CD4-positive, CD25-positive, alpha-beta regulatory T cell (primary cell): ENCODE measurements at places on chromosomes 6 and 20.

GRCh38 chr20:35174458-35175216 is 2.8 kb downstream of the PROCR start:
- no peak for DNase-seq

DNA sequence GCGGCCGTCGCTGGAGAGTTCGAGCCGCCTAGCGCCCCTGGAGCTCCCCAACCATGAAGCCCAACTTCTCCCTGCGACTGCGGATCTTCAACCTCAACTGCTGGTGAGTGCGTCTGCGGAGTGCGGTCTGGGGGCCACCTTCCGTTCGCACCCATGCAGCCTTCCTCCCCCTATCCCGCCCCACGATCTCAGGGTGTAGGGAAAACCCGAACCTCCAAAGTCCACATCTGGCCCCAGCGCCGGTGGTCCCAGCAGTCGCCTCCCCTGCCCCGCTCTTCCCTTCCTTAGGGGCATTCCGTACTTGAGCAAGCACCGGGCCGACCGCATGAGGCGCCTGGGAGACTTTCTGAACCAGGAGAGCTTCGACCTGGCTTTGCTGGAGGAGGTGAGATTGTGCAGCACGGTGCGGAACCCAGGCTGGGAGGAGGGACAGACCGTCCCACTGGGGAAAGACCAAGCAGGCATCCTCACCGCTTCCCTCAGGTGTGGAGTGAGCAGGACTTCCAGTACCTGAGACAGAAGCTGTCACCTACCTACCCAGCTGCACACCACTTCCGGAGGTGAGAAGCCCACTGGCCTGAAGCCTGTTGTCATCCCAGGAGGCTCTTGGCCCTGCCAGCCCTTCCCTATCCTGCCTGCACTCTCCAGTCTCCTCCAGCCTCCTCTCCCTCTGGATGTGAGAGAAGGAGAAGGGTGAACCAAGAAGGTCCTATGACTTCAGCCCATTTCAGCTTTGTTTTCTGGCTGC is 719 bp downstream of the SMPD2 start:
- no peak for DNase-seq

- DNase-seq: peak; percentile 22
Observed at GRCh38 chr6:152309648-152310047, 327.5 kb downstream of the SYNE1 start.

DNA sequence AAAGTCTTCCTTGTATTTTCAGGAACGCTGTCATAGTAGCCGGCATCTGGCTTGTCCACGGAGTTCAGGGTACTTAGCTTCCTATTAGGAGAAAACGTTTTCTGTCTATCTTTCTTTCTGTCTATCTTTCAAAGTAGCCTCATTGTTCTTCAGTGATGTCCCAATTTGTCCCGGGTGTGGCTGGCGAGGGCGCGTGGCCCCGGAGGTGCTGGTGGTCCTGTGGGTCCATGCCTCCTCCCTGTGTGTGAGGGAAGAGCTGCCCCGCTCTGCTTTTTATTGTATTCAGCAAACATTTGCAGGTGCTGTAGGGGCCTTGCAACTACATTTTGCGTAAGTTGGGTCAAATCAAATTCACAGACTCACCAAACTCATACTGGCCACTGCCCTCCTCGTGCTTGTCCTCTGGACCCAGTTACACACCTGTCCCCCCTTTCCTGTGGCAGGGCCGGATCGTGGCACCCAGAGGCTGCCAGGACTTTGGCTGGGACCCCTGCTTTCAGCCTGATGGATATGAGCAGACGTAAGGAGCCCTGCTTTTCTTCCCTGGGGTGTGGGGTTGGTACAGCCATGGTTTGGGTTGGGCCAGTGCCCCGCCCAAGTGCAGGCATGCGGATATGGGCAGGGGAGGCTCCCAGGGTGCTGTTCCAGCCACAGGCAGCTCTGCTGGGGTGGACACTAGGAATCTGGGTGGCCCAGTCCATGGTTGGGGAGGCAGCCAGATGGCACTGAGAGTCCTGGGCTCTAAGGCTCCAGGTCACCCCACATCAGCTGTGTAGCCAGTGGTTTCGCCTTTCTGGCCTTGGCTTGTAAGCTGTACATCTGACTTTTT is 12.3 kb downstream of the ITPA start:
- no peak for DNase-seq

DNA sequence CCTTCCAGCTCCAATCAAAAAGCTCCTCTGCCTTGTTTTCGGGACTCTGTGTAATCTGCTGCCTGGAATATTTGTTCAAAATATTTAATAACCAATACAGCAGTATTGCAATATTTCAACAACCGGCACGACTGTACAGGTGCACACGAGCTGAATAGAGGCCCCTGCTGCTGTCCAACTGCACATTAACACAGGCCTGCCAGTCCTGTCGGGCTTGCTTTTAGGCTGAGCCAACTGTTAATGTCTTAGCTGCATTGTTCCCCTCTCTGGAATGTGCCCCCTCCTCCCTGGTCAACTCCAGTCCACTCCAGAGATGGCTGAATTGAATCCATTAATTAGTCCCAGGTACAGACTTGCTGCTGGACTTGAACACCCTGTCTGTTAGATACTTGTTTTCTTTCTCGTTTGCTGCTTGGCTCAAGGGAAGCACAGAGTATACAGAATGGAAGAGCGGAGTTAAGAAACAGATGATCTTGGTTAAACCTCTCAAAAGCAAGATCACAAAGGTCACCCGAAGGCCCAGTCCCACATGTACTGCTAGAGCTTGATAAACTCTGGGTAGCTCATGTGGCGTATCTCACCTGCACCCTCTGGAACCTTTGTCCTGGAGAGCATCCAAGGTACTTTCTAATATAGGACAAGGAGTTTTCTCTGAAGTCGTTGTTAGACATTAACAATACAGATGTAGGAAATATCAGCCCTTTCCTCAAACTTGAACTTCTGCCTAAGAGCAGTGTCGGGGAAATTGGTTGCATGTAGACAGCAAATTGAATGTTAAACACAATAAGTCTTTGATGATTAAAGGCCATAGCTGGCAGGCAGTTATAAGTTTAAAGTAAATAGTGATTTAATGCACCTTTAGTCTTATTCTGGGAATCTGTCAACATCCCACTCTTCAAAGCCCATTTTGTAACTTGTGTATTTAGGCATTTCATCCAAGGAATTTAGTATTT is 31.9 kb downstream of the SHLD1 start:
- no peak for DNase-seq

- no peak for DNase-seq
Observed at GRCh38 chr6:98928688-98929087, 19.1 kb downstream of the FBXL4 start.

- DNase-seq: peak; percentile 46
Observed at GRCh38 chr6:72624557-72625160, 2.8 kb downstream of the KCNQ5 start.

DNA sequence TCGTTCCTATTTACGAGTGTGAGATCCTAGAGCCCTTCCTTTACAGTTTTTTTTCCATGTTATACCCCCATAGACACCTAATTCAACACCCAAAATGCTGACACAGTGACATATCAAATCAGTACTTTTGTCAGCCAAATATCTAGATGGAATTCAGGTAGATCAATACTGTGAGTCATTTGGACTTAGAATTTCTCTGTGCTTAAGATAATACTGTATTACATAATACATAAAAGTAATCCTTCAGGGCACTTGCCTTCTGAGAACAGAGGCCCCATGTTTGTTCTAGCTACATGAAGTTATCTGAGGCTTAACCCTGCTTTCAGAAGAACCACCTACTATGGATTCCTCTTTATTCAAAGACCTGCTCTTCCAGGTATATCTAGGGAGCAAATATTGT is 623.1 kb downstream of the PHF3 start:
- DNase-seq: no peak

DNA sequence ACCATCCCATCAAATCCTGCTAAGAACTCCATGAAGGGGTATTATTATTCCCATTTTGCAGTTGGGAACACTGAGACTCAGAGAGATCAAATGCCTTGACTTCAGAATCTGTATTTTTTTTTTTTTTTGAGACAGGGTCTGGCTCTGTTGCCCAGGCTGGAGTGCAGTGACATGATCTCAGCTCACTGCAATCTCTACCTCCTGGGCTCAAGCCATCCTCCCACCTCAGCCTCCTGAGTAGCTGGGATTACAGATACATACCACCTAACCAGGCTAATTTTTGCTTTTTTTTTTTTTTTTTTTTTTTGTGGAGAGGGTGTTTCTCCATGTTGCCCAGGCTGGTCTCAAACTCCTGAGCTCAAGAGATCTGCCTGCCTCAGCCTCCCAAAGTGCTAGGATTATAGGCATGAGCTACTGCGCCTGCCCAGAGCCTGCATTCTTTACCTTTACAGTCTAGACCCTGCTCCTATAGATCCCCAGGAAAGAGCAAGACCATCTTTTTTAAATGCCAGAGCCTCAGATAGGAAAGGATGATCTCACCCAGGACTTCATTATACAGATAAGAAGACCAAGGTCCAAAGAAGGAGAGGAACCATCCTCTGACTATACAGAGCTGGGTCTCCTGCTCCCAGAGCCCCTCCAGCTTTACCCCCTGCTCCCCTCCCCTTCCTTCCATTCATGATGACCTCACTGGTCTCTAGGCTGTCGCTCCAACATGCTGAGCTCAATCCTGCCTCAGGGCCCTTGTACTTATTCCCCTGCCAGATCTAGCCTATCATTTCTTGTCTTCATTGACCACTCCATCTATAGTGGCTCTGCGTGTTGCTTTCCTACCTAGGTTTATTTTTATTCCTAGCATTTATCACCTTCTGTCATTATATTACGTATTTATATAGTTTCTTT is 138.6 kb downstream of the CEBPB start:
- no peak for DNase-seq

DNA sequence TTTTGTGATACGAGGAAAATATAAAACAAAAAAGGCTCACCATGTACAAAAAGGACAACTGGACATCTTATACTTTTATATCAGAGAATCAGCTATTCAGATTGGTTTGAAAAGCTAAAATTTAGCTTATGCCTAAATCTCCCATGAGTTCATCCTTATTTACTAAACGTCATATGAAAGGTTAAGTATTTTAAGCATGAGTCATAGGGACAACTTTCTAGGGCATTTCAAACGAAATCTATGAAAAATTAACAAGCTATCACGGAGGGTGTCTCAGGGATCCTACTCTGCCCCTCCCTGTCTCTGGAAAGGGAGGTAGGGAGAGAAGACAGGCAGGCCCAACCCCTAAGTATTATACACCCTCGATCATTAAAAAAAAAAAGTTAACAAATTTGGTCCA is 124.1 kb upstream of the LOC128125822 start:
- DNase-seq: no peak

DNA sequence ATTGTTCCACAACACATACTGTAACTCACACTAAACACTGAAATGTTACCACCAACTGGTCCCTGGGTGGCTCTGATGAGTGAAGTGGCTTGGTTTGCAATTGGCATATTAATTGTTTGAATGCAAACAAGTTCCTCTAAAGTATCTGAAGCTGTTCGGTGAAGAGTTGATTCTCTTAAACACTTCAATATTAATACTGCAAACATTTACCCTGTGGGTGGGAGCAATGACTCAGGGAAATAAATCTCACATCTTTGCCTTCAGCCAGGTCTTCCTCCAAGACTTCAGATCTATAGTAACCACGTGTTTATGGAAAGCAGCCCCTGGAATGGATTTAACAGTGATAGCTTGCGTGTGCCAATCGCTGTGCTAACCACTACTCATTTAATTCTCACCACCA is 176.0 kb downstream of the MAFB start:
- no peak for DNase-seq

DNA sequence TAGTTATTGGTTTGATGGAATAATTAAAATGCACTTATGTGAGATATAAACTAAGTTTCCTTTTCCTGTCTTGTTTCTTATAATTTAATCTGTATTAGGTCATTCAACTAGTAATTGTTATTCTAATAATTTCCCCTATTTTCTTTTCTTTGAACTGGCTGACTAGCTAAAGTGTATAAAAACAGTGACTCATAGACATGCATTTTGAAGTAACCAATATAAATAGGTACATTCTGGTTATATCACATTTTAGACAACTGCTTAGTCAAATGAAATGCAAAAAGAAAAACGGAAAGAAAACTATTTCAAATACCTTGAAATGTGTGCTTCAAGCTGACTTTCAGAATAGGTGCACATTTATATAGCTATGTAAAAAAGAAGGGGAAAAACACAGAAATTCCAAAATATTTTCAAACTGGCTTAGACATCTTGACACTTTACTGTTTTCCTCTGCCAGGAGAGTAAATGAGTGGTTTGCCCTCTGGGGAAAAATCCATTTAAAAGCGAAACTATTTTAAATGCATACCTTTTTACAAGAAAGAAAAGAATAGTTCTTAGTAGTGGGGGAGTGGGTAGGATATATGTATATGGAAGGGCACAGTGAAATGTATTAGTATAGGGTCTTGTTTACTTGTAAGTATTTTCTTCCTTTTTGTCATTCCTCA is 28.3 kb downstream of the KCNQ5 start:
- DNase-seq: no peak

DNA sequence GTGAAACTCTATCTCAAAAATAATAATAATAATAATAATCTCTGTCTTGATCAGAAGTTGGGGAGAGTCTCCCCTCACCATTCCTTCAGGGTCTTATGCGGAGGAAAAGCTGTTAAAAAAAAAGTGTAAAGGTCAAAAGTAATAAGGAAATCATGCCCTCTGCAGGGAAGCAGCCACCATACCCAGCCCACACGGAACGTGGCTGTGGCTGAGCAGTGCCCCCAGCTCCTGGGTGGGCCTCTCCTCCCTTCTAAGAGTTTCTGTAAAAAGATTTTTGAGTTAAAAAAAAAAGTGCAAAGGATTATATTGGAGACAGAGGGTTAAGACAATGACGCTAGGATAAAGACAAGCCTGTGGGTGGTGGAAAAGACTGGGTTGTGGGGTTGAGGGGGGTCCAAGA is 29.3 kb upstream of the ITCH start:
- no peak for DNase-seq

DNA sequence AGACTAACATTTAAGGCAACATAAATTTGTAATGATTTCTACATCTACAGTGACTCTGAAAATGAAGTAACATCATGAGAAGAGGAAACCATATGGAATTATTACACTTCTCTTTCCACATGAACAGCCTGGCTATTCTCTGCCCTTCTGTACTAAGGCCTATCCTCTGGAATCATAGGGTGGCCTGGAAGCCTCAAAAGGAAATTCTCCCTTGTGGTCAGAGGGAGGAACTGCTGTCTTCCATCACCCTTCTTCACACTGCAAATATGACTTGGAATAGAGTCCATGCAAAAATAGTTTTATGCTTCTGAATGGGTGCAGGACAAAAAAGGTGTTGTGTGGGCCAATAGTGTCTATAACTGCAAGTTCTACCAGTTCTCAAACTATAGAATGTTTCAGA is 44.6 kb upstream of the SH3BGRL2 start:
- no peak for DNase-seq

DNA sequence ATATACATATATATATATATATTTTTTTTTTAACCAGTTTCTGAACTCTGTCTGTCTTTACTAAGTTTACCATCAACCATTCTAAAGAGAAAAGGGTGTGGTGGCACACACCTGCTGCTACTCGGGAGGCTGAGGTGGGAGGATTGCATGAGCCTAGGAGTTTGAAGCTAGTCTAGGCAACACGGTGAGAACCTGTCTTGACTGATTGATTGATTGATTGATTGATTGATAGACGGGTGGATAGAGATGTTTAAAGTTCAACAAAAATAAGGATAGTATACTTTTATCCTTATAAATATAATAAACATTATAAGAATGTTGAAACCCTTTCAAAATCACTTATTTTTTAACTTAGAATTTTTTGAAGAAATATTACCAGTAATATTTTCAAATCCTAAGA is 30.2 kb downstream of the CEP57L1 start:
- DNase-seq: no peak
